NCI-H1092 treated with DMSO at 0.1 percent for 48 hours (cell line): ENCODE measurements at places on chromosomes 11 and 22.

GRCh38 chr11:45856044-45856468, 8.8 kb downstream of the CRY2 start:
- no peak for DNase-seq

DNA sequence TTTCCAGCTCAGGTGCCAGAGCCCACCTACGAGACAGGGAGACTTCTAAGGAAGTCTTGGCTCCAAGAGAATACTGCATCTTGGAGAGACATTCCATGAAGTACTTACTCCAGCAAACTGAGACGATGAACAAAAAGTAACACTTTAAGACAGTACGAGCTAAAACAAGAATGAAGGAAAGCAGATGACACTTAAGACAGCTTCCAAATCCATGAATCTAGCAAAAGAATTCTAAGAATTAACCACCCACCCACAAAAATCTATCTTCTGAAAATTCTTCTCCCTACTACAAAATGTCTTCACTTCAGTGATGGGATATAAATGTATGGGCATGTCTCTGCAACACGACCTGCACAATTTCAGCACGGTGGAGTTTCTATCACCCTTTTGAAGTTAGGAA, 132.9 kb downstream of the C11orf58 start:
- no peak for DNase-seq

DNA sequence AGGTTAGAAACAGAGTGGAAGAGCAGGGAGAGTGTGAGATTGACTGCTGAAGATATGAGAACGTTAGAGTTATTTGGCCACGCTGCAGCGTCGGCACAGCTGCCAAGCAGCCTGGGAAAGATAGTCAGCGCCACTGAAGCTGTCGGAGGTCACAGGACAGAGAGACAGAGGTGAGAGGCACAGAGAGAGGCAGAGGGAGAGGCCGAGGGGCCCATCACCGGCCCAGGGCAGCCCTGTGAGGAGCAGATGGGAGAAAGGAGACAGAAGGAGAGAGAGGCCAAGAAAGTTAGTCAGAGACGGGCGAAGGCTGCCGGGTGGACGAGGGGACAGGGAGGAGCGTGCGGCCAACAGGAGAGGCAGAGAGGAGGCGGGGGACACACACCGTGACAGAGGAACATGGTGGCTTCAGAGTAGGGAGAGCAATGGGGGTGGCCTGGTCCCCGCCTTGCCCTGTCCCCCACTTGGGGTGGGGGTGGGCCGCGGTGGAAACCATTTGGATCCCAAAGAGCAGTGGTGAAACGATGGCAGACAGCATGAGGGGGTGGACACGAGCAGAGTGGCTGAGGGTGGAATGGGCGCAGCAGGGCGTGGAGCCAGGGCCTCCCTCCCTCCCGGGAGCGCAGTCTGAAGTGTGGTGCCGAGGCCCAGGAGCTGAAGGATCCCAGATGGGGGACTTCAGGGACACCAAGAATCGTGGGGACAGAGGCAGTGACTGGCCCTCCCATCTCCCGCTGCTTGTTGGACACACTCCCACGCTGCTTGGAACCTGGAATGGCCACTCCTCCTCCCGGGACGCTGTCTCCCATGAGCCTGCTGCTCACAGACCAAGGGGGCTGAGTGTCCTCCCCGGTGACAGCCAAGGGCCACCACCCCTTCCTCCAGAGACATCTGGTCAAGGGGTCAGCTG, 26.6 kb downstream of the LRRC10B start:
- DNase-seq, result no peak

GRCh38 chr11:8329847-8330361, 66.2 kb upstream of the LMO1 start:
- peak; percentile 38 for DNase-seq

- peak; percentile 41 for DNase-seq
Observed at GRCh38 chr11:78414321-78415051, 3.1 kb downstream of the GAB2 start.

GRCh38 chr11:95121698-95122097, 32.1 kb downstream of the ENDOD1 start:
- no peak for DNase-seq

GRCh38 chr11:42646959-42647358, 664.8 kb upstream of the API5 start:
- DNase-seq, result no peak

- no peak for DNase-seq
Observed at GRCh38 chr22:26432619-26433311, 3.7 kb downstream of the ASPHD2 start.

DNA sequence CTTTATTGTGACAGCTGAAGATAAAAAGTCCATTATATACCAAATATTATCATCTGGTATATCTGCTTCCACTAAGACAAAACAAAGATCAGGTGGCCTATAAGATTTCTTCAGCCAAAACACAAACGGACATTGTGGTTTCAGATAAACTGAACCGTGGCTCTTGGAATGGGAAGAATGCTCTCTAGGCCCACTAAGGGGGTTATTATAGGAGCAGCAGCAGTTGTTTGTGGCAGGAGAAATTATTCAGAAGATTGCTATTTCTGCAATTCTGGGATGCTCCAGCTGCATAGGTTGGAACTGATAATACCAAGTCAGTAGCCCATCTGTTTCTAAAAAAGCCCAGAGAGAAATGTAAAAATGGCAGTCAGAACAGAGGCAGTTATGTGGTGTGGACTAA, 145.3 kb downstream of the NCAM1 start:
- DNase-seq, result no peak

DNA sequence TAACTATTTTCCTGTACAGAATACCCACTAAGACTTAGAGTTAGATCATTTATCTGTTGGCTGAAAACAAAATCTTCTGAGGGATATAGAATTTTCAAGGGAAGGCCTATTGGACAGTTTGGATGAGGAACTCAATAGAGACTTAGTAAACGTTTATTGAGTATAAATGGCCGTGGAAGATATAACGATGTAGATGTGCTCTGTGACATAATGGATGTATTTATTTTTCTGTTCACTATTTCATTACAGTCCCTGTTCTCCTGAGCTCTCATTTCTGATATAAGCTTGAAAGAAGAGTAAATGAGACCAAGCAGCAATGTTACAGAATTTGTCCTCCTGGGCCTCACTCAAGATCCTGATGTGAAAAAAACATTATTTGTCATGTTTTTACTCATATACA, at the start of gene OR4A16:
OR4A16 (plus strand) TSS at position 301 of the 400 bp plus-strand sequence; CDS start at position 301, 0 bp downstream.
- no peak for DNase-seq

- DNase-seq, result no peak
Observed at GRCh38 chr11:88384004-88384668, 46.6 kb upstream of the CTSC start.

DNA sequence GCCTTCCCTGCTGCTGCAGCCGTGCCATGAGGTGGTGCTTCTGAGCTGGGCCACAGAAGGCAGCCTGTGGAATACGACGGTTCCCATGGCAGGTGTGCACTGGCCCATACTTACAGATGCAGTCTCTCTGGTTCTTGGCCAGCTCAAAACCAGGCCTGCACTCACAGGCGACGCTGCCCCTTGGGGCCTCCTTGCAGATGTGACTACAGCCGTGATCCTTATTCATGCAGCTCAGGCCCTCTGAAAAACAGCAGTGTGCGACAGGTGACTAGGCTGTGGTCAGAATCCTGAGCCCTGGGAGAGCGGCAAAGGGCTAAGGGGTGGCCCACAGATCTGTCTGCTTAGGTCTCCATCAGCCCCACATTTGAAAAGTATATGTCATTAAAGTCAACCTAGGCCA, 22.1 kb downstream of the SCUBE2 start:
- no peak for DNase-seq
